ENCODE measurements at places on chromosomes 2 and 18.

GRCh38 chr2:138071720-138072719 is 107.7 kb downstream of the HNMT start:
- no peak for DNase-seq

DNA sequence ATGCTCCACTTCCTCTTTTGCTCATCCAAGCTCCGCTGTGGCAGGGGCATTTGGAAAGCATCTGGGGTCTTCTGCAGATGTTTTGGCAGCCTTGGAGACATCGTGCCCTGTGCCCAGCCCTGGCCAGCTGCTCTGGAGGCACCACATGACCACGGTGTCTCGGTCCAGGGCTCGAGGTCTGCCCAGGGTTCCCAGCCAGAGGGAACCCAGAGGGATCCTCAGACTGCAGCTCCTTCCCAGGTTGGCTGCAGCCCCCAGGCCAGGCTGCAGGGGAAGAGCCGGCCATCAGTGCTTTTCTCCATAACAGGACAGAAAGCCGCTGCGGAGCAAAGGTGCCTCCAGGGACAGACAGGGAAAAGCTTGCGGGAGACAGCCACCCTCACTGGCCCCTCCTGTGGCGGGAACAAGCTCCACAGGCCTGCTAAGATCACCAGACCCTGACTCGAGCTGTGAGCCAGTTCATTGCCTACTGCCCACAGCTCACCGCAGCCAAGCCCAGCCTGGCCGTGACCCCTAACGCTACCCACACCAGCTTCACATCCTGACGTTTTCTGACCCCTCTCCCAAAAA is 74.7 kb downstream of the SMAD7 start:
- no peak for DNase-seq

DNA sequence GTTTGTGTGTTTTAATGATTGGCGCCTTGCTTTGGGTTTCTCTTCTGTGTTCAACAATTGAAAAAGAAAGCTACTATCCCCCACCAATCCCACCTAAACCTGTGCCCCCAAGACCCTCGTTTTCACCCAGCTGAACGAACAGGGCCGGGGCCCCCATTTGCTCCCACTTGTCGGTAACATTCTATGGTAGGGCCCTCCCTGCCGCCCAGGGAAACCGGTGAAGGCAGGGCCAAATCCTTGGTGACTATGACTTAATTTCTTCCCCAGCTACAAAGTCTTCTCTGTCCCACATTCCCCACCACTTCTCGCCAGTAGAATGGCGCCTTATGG is 598 bp upstream of the SNRNP200 start:
- DNase-seq = no peak

GRCh38 chr2:166766220-166766619 is 122.1 kb upstream of the XIRP2 start:
- no peak for DNase-seq

DNA sequence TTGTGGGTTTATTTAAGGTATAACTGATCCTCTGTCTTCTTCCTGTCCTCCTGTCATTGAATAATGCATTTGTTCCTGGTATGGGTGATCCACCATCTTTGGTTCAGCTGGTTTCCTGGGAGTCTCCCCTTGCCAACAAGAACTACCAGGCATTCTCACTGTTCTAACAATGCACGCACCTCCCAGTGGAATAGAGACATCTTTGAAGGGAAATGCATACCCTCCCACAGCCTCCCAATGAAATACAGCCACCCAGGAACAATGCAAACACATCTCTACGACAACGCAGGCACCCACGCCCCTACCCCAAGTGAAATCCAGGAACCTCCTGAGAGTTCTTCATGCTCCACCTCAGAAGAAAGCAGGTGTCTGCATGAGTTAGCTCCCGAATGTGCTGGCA is 318.0 kb downstream of the SOX11 start:
- no peak for DNase-seq

DNA sequence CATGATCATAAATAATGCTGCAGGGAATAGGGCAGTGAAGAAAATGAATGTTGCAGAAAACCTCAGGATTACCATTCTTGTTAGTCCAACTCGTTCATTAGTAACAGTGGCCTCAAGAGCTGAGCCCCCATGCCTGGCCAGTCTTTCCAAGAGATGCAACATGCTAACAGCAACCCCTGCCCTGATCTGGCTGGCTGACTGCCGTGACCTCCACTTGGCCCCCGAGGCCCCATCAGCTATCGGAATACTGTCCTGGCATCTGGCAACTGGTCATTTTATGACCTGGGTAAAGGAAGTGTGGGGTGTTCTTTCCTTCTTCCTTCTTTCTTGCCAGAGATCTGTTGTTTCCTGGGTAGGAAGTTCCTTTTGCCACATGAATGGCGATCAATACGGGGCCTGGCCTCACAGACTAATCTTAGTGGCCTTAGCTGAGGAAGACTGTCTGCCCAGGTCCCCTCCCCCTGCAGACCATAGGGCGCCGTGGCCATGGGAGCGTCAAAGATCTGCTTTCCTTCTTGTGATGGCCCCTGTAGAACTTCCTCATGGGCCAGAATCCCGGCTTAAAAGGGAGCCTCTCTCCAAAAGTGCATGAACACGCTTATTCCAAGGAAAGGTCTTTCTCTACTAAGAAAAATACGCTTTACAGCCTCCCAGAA is 10.6 kb upstream of the TRABD2A start:
- peak; percentile 61 for DNase-seq

GRCh38 chr2:5077479-5078089 is 614.6 kb upstream of the SOX11 start:
- no peak for DNase-seq

DNA sequence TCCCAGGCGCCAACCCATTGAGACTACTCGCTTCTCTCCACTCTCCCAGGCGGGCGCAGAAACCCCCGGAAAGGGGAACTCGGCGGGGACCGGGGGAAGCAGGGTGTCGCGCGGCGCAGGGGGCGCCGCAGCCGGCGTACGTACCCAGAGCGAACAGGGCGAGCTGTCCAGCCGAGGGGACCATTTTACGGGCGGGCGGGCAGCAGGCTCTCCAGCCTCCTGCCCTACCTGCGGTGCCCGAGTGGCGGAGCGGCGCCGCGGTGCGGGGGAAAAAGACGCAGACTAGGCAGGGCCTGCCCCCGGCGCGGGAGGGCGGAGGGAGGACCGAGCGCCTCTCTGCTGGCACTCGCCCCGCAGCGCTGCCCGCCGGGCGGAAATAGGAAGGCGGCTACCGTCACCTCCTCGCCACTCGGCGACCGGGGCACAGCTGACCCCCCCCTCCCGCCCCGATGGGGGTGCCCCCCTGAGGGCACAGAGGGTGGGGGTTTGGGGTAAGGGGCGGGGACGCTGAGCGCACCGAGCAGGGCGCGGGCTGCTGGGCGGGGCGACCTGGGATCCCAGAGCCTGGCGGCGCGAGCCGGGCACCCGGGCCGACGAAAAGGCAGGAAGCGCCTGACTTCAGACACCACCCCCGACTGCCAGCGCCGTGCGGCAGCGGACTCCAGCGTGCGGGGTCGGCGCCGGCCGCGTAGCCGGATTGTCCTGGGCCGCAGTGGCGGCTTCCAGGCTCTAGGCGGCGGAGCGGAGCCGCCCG is at the start of gene TGFA:
TSS of gene TGFA (minus strand) at position 243 of the 754 bp plus-strand sequence. CDS start at position 184, 59 bp downstream.
- DNase-seq = peak; percentile 81

- no peak for DNase-seq
Observed at GRCh38 chr2:231123362-231123898, 1.4 kb downstream of the HTR2B start.

DNA sequence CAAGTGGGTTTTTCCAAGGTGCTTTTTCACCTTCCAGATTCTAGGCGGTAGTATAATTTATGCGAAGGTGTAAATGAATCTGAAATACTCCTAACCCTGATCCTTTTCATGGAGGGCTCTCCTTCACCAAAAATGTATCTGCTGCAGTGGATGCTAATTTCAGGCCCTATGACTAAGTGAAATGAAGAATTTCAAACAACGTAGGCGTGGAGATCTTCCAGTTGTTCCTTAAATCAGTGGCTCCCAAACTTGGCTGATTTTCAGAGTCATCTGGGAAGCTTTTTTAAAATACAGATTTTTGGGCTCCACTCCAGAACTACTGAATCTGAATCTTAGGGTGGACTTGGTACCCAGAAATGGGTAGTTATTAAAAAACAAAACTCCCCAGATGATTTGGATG is 5.5 kb downstream of the GCKR start:
- DNase-seq = no peak

- DNase-seq = no peak
Observed at GRCh38 chr2:133787651-133788050, 219.4 kb upstream of the NCKAP5 start.

DNA sequence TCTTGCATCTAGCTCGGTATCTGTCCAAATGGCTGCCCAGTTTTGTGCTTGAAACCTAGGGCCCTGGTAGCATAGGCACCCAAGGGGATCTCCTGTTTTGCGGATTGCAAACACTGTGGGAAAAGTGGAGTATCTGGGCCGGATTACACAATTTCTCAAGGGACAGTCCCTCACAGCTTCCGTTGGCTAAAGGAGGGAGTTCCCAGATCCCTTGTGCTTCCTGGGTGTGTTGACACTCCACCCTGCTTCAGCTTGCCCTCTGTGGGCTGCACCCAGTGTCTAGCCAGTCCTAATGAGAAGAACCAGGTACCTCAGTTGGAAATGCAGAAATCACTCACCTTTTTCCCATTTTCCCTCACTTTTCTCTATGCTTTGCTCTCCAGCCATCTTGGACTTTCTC is 35.5 kb downstream of the RPRM start:
- no peak for DNase-seq

DNA sequence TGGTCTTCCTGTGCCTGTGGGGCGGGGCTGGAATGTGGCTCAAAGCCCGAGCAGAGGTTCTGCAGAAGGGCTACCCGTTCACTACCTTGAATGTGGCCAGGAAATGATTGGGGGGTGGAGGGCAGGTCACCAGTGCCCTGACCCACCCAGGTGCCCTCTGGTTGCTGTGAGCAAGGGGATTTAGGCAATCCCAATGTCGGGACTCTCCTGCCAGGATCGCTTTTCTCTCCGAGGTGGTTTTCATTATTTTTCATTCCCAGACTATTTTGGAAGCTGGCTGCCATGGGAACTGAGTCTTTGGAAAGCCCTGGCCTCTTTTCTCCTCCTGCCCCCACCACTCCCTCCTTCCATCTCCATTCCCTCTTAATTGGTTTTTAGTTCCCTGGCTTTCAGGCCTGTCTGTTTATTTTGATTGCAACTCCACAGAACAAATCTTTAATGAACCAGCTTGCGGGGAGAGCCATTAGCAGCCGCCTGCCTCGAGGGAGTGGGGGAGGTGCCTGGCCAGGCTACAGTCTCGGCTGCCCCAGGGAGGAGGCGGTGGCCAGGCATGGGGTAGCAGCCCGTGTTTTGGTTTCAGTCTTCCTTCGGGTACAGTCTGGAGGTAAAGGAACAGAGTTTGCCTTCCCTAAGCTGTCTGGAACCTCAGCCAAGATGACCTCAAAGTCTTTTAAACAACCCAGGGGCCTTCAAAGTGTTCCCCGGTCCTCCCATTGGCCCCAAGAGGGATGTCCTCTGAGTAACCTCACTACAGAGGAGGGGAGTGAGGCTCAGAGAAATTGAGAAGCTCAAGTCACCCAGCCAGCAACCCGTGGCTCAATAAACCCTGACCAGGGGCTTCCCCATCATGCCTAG is 114.4 kb upstream of the HAAO start:
- no peak for DNase-seq

DNA sequence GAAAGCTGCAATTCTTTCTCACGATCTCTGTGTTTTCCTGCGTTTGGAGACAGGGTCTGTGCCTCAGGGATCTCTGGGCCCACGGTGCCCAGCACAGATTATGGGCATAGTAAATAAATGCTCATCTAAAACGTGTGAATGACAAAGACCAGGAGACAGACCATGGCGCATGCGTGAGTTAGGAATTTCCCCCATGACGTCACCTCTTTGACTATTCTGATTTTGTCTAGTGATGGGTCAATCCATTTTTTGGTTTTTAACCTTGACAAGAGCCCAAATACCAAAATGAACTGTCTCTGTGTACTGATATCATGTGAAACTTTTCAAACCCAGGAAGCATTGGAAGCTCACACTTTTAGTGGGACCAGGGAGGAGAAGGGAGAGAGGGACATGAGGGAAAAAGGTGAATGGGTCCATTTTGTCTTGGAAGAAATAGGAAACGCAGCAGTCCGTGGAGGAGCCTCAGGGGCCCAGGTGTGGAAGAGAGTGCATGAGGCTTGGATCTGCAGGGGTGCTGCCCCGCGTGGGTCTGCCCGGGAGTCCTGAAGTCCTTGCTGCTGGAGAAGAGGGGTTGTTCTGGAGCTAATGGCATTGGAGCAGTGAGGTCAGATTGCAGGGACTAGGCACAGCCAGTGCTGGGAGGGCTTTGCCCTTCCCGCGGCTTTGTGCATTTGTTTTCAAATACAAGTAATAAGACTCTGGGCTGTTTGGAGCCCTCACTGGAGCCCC is 172.2 kb downstream of the ASB1 start:
- DNase-seq = no peak

GRCh38 chr2:235034265-235035118 is 82.7 kb downstream of the SH3BP4 start:
- DNase-seq = no peak

- peak; percentile 41 for DNase-seq
Observed at GRCh38 chr18:45553723-45554388, 61.4 kb upstream of the SLC14A2 start.

DNA sequence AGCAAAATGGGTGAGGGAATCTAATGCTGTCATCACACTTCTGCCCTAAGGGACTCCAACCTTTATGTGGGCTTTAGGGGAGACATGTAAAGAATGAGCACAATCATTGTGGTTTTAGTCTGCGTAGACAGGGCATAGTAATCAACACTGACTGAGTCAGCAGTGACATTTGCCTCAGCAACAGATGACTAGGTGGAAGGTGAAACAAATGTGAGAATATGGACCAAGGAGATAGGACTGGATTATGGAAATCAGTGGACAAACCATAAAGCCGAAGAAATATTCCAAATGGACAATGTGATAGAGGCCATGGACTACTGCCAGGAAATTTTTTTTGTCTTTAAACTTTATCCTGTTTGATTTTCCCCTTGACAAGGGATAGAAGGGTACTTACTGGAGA is 83.9 kb downstream of the PDK1 start:
- no peak for DNase-seq

DNA sequence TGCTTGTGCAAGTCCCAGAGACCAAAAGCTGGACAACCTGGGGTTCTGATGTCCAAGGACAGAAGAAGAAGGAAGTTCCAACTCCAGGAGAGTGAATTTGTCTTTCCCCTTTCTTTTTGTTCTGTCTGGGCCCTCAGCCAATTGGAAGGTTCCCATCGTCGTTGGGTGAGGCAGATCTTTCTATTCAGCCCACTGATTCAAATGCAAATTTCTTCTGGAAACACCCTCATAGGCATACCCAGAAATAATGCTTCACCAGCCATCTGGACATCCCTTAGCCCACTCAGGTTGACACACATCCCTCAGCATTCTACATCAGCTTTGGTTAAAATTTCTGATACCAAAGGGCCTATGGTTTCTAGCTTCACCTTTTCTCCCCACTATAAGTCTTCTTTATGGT is 156.5 kb downstream of the SP3 start:
- no peak for DNase-seq

- peak; percentile 90 for DNase-seq
Observed at GRCh38 chr18:3665780-3666525, 216.0 kb downstream of the TGIF1 start.

DNA sequence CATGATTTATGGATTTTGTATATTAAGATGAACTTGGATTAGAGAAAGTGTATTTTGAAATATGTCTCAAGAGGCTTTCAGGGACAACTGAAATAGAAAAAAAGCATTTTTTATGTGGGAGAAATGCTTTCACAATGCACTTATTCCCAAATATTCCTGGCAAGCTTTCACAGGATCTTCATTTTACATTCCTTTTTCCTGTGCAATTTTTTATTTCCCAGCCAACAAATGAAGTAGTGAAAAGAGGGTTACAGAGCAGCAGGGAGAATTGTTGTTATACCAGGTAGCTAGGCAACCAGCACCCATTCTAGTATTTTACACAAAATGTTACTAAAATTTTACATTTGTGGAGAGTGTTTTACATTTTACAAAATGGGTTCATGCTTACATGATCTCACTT is 167.0 kb upstream of the RPRM start:
- DNase-seq = no peak

- DNase-seq = no peak
Observed at GRCh38 chr2:109635426-109636304, 21.5 kb downstream of the SOWAHC start.

All from ascending aorta (tissue), 2 donors.